CD8-positive, alpha-beta memory T cell (primary cell): ENCODE measurements at places on chromosomes 1 and 21.
A peak's percentile ranks its signal among the peaks of the same experiment; 100 is the strongest.

DNA sequence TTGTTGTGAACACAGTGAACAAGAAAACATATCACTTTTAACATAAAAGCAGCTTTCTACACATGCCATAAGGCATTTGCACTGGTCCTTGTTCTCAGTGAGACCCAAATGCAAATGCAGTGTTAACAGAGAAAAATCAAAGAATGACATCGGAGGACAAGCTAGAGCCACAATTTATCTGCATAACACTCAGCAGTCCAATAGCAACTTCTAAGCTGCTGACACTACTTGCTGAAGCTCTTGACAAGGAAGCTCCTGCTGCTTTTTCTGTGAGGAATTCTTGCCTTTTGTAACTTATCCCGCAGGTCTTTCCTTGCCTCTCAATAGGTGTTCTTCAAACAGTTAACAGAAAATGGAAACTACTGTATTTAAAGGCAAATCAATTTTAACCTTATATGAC lies 34.7 kb downstream of the USH2A start:
- no peak for DNase-seq
- no peak overlapping the region for H3K4me3 ChIP-seq
- no peaks in the 10 kb centered on the region for H3K36me3 ChIP-seq
- H3K27me3 ChIP-seq, result no peaks in the 10 kb centered on the region
- no peaks in the 10 kb centered on the region for H3K4me1 ChIP-seq

DNA sequence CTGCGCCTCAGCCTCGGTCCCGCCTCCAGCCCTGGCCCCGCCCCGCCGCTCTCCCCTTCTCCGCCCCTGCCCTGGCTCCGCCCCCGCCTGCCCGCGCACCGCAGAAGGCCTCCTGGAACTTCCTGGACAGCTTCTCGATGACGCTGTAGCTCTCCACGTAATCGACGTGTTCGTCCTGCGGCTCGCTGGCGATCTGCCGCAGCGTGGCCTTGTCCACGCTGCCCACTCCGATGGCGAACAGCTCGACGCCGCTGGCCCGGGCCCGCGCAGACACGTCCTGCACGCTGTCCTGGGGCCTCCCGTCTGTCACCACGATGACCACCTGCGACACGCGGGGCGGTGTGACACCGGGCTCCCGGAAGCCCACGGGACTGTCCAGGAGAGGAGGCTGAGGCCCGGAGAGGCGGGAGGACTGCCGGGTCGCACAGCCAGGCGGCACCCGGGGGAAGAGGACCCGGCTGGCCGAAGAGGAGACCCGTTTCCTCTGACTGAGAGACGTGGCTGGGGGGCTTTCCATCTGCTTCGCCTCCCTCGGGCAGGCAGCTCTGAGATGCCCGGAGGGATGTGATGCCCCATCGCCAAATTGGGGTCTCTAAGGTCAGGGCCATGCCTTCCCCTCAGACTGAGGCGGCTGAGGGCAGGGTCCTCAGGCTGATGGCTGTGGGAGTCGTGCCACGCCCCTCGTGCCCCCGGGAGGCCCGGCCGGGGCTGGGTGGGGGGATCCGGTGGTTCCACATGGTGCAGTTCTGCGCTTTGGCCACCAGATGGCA lies 4.6 kb downstream of the MATN1 start:
- H3K36me3 ChIP-seq, result peaks cover 16% of the 10 kb centered on the region
- DNase-seq, result peak; percentile 89
- peak overlapping the region; percentile 100 for H3K27ac ChIP-seq
- no peaks in the 10 kb centered on the region for H3K27me3 ChIP-seq
- peaks cover 26% of the 10 kb centered on the region for H3K4me1 ChIP-seq
- H3K4me3 ChIP-seq, result peak overlapping the region; percentile 88

- no peak overlapping the region for H3K27ac ChIP-seq
Observed at GRCh38 chr1:245444945-245445344, 290.2 kb downstream of the KIF26B start.

GRCh38 chr21:37793660-37794059 lies 122.6 kb downstream of the KCNJ6 start:
- H3K4me1 ChIP-seq, result no peaks in the 10 kb centered on the region
- no peak overlapping the region for H3K4me3 ChIP-seq
- DNase-seq, result no peak
- no peaks in the 10 kb centered on the region for H3K36me3 ChIP-seq
